DMS79 treated with DMSO at 0.1 percent for 48 hours (cell line): ENCODE measurements at places on chromosomes 2 and 18.
A peak's percentile ranks its signal among the peaks of the same experiment; 100 is the strongest.

GRCh38 chr2:239951825-239952224 lies 73.3 kb downstream of the NDUFA10 start:
- DNase-seq: no peak

GRCh38 chr2:235765181-235765820 lies 271.5 kb downstream of the AGAP1 start:
- DNase-seq: no peak

DNA sequence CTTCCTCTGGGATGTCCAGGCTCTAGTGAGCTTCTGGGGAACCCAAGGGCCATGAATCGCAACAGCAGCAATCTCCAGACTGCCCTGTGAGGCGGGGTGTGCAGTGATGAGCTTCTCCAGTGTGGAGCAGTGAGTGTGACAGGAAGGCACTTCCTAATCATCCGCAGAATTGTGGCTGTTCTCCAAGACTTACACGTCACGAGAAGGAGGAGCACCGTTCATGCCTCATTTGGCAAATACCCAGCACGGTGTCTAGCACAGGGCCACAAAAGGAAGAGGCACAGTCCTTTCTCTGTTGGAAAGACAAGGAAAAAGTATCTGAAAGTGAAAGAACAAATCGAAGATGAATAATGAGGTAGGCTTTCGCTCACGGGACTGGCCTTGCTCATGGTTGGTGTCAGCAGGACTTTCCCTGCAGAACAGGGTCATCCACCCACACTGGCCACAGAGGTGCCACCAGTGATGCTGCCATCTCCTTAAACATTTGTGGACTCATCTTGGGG lies 125.1 kb upstream of the HAAO start:
- DNase-seq: no peak

- DNase-seq: peak; percentile 22
Observed at GRCh38 chr18:79197531-79197930, 128.3 kb downstream of the ATP9B start.

GRCh38 chr2:217370391-217370790 lies 510.5 kb upstream of the TNP1 start:
- DNase-seq: no peak

- no peak for DNase-seq
Observed at GRCh38 chr2:160411167-160411566, 82.4 kb downstream of the RBMS1 start.

GRCh38 chr2:178392215-178392614 lies 58.8 kb downstream of the PRKRA start:
- DNase-seq: no peak

DNA sequence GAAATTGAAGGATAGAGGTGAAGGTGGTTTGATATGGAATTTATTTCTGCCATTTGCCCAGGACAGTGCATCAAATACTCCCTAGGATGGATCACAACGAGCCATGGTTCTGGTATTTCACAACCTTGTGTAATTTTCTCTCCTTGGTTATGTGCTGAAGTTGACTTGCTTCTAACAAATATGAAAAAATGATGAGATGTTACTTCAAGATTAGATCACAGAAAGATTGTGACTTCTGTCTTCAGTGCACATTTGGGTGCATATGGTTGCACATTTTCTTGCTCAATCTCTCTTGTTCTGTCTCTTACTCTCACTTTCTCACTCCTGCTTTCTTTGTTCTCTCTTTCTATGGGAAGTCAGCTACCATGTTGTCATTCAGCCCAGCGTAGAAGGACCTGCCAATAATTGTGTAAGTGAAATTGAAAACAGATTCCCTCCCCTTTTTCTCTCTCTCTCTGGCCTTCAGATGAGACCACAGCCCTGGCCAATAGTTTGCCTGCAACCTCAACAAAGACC lies 104.6 kb upstream of the RMDN2 start:
- no peak for DNase-seq

GRCh38 chr2:183250472-183250871 lies 126.2 kb downstream of the NUP35 start:
- no peak for DNase-seq

DNA sequence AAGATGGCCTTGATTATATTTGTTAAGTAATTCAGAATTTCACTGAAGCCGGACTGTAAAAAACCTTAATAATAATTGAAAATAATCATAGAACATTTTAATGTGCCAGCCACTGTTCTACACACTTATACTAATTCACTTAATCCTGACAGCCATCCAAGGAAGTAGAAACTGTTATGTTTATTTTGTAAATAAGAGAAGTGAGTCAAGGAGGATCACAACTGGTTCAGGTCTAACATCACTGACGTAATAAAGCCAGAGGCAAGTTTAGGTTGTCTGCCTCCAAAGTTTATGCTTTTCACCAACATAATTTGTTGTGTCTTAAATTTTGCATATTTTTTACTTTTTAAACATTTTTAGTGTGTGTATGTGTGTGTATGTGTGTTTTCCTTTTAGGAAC lies 436.1 kb downstream of the LRRTM4 start:
- DNase-seq: peak; percentile 41
